ENCODE measurements at places on chromosomes 6 and 20. TPM values are rescaled to one million over a fixed set of nuclear protein-coding genes. Genes with fewer than 3 reads are reported as not detected.

DNA sequence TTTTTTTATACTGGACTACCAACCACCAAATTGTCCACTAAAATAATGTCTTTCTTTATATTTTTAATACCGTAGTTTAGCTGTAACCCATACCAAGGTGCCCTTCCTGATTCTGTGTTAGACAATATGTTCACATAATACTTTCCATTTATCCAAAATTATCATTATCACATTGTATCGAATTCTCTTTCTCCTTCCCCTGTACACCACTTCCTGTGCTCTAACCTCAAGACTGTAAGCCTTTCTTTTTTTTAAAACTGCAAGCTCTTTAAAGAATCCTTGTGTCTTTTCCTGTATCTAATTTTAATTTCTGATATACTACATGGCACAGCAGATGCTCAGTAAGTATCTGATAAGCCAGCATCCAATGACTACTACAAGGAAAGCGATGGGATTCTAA is 917.5 kb downstream of the EYS start:
- no peak for DNase-seq

DNA sequence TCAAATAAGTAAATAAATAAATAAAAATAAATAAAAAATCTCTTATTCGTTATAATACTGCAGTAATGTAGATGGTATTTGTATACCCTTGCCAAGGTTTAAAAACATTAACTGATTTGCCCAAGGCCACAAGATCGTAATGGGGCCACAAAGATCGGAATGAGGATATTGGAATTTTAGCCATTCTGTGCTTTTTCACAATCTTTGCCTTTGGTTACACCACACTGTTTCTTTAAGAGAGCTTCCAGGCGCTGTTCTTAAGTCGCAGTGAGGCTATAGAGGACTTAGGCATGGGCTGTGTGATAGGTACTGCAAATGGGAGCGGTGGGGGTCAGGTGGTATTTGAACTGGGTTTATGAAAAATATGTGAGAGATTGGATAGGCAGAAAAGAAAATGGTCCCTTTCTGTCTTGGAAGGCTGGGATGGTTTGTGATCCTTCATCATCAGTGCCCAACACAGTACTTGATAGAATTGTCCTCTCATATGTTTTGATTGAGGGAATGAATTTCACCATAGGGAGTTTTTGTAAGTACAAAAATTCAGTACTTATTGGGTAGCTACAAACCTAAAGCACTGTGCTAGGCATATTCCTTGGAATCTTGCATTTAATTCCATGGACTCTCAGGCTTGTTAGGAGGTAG is 1.4 kb downstream of the NUS1 start:
- no peak for DNase-seq

- no peak for DNase-seq
Measured at GRCh38 chr6:155381673-155382337, 67.5 kb upstream of the TFB1M start.

GRCh38 chr6:34938268-34938667 is 49.2 kb downstream of the ANKS1A start:
- no peak for DNase-seq

DNA sequence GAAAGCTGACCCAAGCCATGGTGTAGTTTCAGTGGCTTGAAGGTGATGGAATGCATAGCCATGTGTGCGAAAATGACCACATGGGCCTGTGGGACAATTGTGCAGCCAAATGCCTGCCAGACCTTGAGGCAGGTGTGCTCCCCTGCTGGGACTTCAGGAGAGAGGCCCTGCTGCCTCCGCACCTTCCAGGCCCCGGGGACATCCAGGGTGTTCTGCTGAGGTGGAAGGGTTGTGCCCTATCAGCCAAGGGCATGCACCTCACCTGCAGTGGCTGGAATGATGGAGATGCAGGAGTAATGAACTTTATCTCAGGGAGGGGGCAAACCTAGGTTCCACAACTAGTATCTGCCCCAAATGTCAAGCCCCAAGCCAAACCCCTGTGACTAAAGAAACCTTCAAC is 44.0 kb downstream of the PRND start:
- DNase-seq: no peak

Gene LY6G5C
- total RNA-seq: 1.8 TPM
